Panc1 (cell line): ENCODE measurements at places on chromosomes 2 and 18.

DNA sequence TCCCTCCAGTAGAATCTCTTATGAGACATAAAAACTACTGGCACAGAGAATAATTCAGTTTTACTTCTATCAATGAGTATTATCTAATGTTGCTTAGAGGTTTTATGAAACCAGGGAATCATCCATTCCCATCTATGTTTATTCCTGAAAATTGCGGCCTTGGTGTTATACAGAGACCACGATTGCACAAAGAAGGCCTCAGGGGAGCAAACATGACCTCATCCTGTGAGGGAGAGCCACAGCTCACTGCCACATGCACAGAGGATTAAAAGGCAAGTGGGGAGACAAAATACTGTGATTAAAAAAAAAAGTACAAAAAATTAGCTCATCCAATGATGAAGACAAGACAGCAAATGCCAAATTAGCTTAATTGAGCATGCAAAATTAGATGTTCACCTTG, 111.8 kb upstream of the SLC35G4 start:
- no peak for DNase-seq

- DNase-seq, result no peak
Observed at GRCh38 chr2:20919297-20919800, 96.4 kb upstream of the LDAH start.

GRCh38 chr2:64970495-64970894, 18.7 kb upstream of the SLC1A4 start:
- no peak for DNase-seq

DNA sequence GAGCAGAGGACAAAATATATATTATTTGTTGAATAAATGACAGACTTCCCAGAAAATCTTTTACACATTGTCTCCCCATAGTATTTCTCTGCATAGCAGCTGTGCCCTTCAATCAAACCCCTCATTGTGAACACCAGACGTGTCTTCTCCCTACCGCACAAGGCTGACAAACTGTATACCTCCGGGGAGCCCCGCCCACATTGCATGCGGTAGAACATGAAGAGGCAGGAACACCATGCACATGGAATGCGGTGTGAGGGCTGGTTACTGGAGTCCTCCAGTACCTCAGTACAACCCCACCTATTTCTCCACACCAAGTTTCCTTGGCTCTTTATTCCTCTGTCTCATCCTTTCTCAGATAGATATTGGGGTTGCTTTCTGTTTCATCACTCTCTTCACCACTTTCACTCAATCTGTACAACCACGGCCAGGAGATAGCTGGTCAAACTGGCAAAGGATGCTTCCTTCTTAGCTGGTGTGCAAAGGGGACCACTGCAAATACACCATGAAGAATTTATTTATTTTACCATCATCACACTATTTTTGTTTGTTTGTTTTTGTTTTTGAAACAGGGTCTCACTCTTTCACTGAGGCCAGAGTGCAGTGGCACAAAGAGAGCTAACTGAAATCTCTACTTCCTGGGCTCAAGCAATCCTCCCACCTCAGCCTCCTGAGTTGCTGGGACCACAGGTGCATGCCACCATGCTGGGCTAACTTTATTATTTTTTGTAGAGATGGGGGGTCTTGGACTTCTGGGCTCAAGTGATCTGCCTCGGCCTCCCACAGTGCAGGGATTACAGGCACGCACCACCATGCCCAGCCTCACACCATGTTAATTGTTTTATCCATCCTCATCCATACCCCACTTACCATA, 2.3 kb upstream of the NBAS start:
- no peak for DNase-seq

GRCh38 chr2:152513681-152514080, 178.7 kb downstream of the FMNL2 start:
- peak; percentile 82 for DNase-seq

- DNase-seq, result no peak
Observed at GRCh38 chr2:54801352-54801751, 77.9 kb downstream of the EML6 start.

- no peak for DNase-seq
Observed at GRCh38 chr2:71453404-71454220, at the start of gene DYSF. Gene DYSF, plus strand, starts transcription at chr2:71453561.

DNA sequence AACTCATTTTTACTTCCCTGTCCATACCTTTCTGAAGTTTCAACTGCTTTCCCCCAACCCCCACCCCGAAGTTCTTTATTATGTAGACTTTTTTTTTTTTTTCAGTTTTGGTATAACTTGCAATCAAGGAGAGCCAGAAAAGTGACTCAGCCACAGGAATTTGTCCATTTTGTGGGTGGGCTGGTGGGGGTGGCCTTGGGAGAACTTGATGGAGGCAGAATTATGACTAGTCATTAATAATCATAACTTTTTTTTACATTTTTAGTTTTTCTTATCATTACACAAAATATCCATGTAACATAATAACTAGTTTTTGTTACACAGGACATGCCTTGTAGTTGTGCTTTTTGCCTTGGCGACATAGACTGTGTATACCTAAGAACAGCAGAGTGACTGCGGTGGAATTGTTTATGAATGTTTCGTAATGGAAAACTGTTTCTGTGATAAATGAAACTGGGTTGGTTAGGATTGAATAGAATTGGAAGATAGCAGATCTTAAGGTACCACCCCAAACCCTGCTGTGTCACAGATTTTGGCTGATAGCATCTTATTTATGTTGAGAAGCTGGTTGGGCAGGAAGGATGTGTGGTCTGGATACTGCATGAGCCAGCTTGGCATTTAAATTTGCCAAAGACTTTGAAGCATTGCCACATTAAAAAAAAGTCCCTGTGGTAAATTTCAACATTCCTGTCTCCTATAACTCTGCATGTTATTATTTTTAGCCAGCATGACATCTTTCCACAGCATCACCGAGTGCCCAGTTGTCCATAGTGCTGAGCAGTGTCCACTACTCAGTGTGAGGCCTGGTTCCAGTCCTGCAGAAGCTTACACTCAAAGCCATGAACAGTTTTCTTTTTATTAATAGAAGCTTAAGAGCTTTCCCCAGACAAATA, 30.7 kb downstream of the LYPD6B start:
- DNase-seq, result no peak

GRCh38 chr2:196468394-196468793, 171.1 kb upstream of the CCDC150 start:
- no peak for DNase-seq

DNA sequence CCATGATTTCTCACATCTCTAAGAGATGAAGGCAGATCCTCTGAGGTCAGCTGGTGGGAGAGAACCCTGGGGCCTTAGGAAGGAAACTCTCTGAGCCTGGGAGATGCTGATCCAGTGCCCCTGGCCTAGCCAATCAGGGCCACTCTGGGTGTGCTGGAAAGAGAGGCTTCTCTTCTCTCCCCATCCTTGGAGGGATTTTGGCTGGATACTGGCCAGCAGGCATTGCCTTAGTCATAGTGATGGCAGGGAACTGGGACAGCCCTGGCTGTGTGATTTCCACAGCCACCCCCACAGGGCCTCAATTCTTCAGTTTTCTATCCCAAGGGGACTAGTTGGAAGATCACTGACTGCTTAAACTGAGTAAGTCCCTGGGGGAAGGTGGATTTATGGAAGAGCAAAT, 26.6 kb upstream of the PLB1 start:
- no peak for DNase-seq

- DNase-seq, result no peak
Observed at GRCh38 chr18:40072761-40073160, 1882.3 kb upstream of the PIK3C3 start.

DNA sequence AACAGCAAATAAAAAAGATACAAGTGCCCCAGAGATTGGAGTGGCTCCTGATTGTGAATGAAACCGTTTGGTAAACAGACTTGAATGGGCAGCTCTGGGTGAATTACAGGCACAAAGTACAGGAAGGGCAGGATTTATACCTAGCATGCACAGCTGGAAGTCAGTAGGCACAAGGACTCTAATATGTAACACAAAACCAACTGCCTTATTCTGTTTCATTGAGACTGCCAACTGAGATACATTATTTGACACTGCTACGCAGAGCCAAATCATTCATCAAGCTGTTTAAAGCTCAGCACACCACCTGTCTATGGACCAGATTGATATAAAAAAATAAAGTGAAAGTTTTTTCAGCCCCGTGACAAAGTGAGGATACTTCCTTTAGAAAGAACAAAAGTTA, 541.2 kb downstream of the NUP35 start:
- no peak for DNase-seq

- no peak for DNase-seq
Observed at GRCh38 chr2:37934591-37935513, 9.8 kb downstream of the RMDN2 start.

GRCh38 chr2:1804865-1805264, 60.5 kb upstream of the PXDN start:
- DNase-seq, result no peak

DNA sequence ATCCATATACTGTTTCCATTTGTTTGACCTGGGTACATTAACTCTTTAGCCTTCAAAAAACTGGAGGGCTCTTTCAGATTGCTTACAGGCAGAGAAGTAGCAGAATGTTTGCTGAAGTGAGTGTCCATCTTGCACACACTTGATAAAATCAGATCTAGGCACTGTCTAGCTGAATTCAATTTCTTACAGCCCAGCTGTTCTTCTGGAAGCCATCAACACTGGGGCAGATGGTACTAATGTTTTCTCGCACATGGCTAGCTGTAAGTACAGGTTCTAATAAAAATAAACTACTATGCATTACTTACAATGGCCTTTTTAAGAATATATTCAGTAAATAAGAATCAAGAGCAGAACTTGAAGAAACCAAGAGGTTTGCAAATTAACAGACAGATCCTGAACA, 175.9 kb downstream of the NBAS start:
- DNase-seq, result no peak

- DNase-seq, result no peak
Observed at GRCh38 chr2:13616059-13616458, 899.3 kb downstream of the TRIB2 start.

DNA sequence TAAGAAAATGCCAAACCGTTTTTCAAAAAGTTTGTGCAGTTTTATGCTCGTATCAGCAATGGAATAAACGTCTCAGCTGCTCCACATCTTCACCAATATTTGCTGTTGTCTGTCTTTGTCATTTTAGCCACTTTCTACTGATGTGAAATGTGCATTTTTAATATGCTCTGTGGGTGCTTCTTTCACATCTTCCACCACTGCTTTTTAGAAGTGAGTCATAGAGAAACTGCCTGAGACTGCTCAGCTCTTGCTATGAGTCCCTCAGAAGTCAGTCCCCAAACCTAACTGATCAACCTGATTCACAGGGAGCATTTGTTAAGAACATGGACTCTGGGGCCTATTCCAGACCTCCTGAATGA, 41.0 kb upstream of the EPC2 start:
- DNase-seq, result no peak
